Stimulated activated CD8-positive, alpha-beta memory T cell treated with anti-CD3 and anti-CD28 coated beads, Interleukin-15, amount 100 ng/mL, for 48 hours (primary cell): ENCODE measurements at places on chromosomes 16 and 17.

DNA sequence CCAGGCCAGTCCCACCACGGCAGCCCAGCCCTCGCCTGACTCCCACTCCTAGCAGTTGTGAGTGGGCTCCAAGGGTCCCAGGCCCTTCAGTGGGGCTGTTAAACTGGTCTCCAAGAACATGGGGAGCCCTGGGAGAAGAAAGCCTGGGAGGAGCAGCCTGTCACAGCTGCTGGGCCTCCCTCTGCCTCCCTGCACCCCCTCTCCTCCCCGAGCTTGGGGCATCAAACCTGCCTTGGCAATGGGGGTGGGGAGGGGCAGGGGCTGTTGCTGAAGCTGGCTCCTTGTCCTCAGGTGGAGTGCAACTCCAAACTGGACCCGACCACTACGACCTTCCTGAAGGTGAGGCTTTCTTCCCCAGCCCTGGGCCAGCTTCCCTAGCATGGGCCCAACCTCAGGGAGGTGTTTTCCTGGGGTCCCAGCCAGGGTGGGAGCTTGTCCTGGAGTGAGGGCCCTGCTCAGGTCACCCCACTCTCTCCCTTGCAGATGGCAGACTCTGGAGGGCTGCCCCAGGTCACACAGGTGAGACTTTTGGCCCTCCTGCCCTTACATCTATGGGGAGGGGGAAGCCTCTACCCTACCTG is 6.6 kb upstream of the SETD6 start:
- no peak for DNase-seq

GRCh38 chr16:56192986-56193945 is 2.0 kb downstream of the GNAO1 start:
- no peak for DNase-seq

DNA sequence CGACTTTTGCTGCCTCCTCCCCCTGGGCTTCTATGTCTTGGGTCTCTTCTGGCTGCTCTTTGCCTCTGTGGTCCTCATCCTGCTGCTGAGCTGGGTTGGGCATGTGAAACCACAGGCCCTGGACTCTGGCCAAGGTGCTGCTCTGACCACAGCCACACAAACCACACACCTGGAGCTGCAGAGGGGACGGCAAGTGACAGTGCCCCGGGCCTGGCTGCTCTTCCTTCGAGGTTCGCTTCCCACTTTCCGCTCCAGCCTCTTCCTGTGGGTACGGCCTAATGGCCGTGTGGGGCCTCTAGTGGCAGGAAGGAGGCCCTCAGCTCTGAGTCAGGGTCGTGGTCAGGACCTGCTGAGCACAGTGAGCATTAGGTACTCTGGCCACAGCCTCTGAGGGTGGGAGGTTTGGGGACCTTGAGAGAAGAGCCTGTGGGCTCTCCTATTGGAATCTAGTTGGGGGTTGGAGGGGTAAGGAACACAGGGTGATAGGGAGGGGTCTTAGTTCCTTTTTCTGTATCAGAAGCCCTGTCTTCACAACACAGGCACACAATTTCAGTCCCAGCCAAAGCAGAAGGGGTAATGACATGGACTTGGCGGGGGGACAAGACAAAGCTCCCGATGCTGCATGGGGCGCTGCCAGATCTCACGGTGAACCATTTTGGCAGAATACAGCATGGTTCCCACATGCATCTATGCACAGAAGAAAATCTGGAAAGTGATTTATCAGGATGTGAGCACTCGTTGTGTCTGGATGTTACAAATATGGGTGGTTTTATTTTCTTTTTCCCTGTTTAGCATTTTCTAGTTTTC is 2.3 kb downstream of the GP1BA start:
- no peak for DNase-seq

- no peak for DNase-seq
Measured at GRCh38 chr16:51113236-51114125, 37.6 kb downstream of the SALL1 start.

- no peak for DNase-seq
Measured at GRCh38 chr17:81621494-81622130, 15.3 kb downstream of the NPLOC4 start.

DNA sequence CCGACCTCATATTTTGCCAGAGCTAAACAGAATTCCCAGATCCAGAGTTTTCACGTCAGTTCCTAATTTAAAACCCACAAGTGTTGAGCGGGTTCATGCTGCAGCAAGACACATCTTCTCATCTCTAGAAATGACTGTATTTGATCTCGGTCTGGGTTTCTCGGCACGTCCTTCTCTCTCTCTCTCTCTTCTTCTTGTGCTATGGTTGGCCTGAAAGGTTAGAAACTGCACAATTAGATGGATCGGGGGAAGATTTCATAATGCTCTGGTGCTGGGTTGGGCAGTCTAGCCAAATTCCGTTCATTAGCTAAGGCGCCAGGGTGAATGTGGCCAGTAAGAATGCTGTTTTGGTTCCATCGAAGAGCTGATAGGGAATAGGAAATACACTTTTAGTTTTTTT is 158.9 kb upstream of the NOG start:
- DNase-seq = no peak

- no peak for DNase-seq
Measured at GRCh38 chr16:68377221-68377620, 66.4 kb downstream of the PRMT7 start.

DNA sequence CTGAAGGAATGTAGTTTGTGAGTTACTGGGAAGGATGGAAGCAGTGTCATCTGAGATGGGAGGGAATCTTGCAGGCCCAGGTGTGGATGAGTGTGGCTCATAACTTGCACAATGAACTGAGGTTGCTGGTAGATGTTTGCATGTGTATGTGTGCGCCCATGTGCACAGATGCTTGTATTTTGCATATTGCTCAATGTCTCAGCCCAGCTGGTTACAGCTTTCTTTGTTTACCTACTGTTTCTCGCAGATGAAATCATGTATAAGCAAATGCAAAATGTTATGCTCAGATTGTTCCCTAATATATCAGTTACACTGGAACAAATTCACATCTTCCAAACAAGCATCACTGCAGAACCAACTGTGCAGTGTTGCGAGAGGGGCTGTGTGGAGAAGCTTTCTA is 452.2 kb upstream of the EEF2KMT start:
- no peak for DNase-seq

GRCh38 chr17:81683208-81683583 is 401 bp downstream of the ARL16 start:
- no peak for DNase-seq

DNA sequence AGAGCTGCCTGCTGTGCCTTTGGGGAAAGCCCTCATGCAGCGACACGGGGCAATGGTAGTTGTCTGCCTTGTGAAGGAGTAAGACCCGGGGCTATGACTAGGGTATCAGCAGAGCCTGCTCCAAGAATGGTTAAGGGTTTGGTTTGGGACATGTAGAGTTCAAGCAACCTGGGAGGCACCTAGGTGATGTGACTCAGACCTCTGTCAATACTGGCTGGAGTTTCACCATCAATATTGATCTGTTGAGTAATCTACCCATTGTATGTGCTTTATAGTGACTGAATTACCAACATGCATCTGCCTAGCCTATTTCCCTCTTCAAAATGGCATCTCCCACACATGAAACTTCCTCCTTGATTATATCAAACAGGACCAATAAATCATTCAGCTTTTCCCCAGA is 398.4 kb upstream of the HSBP1 start:
- no peak for DNase-seq
